Activated CD8-positive, alpha-beta memory T cell treated with anti-CD3 and anti-CD28 coated beads, Interleukin-2, amount 10 ng/mL, durations not matched to agents 7 days and 5 days (primary cell): ENCODE measurements at places on chromosomes 1 and 21.

- DNase-seq, result no peak
Measured at GRCh38 chr1:150164779-150165178, 15.1 kb downstream of the PLEKHO1 start.

GRCh38 chr1:14282707-14283106, 315.8 kb upstream of the KAZN start:
- no peak for DNase-seq

- no peak for DNase-seq
Measured at GRCh38 chr21:45975020-45975666, 6.4 kb upstream of the COL6A1 start.

DNA sequence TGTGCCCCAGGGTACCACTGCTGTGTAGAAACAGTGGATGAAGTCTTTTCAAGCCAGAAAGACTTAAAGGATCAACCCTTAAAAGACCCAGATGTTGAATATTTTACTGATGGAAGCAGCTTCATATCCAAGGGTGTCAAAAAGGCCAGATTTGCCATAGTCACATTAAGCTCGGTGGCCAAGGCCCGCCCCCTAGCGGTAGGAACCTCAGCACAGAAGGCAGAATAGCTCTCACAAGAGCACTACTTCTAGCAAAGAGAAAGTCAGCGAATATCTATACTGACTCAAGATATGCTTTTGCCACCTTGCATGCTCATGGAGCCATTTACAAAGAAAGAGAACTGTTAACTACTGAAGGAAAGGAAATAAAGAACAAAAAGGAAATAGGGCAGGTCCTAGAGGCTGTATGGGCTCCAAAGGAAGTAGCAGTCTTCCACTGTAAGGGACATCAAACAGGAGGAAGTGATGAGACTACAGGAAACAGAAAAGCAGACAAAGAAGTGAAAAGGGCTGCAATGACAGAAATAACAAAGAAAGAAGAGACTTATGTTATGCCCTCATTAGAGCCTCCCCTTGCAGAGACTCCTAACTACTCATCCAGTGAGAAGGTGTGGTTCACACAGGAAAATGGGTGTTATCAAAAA, 90.5 kb downstream of the LIPI start:
- DNase-seq, result peak; percentile 65

DNA sequence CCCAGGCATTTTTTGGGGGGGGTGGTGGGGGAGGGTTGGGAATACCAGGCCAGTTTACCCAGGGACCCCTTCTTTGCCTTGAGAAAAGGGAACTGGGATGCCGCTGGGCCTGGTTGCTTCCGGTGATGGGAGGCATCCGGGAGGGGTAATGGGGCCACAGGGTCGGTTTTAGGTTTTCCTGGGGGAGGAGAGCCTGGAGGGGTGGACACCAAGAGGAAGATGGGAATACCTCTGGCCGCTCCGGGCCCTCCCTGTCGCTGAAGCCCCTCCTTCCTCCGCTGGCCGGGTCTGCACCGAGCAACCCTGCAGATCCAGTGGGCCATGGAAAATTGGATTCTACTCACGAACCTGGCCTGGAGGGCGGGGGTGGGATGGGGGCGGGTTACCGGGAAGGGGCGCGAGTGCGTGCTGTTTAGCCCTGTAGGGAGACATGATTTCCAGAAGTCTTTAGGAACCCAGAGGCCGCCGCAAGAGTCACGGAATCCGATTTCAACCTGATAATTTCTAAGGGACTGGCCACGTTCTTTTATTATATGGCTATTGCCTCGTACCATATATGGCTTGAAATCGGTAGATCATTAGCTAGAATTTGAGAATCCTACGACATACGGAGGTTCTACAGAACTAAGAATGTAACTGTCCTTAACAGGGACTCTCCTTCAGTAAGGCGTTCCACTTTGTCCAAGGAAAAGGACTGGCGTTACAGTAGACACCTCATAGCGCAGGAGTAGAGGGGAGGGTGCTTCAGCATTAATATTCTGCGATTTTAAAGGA, 749 bp downstream of the AKIRIN1 start:
- DNase-seq, result peak; percentile 50

GRCh38 chr1:226001963-226002666, 3.0 kb upstream of the SDE2 start:
- DNase-seq, result peak; percentile 61

DNA sequence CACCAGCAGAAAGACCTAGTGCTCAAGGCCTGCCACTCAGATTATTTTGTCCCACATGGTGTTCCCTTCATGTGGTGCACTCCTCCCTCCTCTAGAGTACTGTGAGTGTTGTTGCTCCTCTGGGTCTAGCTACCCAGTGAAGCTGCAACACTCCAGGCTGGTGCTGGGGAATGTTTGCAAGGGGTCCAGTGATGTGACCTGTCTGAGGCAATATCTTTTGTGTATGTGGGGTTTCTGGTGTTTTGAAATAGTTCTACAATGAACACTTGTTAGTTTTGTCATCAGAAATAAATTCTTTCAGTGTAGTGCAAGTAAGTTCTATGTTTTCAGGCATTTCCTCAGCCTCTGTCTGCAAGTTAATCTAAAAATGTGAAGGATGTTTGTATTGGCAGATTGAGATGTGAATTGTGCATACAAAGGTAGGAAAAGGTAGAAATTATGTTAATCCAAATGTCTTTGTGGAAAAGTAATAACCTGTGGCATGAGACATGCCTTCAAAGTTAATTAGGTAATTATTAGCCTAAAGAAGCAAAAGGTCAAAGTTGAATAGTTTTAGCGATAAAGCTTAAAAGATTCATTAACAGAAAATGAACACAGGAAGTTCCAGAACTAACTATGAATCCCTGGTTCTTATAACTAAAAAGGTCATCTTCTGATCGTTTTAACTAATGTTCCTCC, 616.8 kb downstream of the LTN1 start:
- no peak for DNase-seq

DNA sequence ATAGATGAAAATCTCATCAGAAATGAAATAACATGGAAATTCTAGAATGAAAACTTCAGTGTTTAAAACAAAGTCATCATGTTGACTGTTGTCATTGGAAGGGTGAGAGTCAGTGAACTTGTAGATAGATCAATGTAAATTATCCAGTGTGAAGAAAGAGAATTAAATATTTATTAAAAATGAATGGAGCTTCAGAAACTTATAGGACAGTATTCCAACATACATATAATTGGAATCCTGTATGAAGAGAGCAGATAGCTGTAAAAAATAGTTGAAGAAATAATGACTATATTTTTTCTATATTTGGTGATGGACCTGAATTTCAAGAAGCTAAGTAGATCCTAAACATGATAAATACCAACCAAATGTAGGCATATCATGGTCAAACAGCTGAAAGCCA, 60.0 kb downstream of the MAN1A2 start:
- DNase-seq, result no peak

DNA sequence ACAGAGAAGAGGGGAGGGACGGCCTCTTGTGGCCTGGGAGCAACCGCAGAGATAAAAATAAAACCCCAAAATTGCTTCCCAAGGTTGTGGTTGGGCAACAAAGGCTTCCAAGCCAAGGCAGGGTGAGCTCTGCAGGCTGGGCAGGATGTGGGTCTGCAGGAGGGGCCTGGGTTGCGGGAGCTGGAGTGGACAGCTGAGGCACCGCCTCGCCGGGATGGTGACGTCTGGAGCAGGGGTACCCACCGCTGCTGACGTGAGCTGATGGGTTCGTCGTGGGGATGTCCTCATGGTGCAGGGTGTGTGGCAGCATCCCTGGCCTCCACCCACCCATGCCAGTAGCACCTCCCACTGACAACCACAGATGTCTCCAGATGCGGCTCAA, 3.7 kb downstream of the AURKAIP1 start:
- DNase-seq, result peak; percentile 87

GRCh38 chr1:244010191-244010590, 40.9 kb upstream of the ZBTB18 start:
- DNase-seq, result no peak

DNA sequence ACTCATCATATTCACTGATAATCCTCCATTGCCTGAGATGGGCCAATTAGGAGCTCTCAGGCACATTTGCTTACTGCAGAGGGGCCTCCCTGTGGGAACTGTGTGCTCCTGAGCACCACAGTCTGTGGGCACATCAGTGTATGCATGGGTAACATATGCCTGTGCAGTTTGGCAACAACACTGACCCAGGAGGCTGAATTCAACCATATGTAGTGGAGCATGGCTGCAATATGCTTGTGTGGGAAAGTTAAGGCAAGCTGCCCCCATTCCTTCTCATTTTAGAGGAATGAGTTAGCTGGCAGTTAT, 11.8 kb upstream of the FMOD start:
- DNase-seq, result no peak

DNA sequence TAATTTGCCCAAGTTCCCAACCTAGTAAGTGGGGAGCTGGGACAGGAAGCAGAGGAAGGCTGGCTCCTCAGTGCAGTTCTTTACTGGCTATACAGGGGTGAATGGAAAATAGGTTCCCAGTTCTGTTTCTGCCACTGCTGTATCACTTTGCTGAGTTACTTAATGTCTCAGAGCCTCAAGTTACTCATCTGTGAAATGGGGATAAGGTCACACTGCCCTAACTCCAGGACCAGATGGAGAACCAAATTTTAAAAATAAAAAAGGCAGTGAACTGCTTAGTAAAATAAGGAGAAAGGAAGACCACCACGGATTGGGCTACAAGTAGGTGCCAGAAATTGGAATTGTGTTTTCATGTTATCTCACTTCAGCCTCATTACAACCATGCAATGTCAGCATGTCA, 147.8 kb downstream of the OMA1 start:
- no peak for DNase-seq

GRCh38 chr1:31348449-31348848, 24.4 kb downstream of the FABP3 start:
- no peak for DNase-seq

GRCh38 chr21:43808367-43808766, 19.0 kb downstream of the RRP1 start:
- no peak for DNase-seq

GRCh38 chr1:170513138-170513537, 18.8 kb upstream of the GORAB start:
- DNase-seq, result no peak

DNA sequence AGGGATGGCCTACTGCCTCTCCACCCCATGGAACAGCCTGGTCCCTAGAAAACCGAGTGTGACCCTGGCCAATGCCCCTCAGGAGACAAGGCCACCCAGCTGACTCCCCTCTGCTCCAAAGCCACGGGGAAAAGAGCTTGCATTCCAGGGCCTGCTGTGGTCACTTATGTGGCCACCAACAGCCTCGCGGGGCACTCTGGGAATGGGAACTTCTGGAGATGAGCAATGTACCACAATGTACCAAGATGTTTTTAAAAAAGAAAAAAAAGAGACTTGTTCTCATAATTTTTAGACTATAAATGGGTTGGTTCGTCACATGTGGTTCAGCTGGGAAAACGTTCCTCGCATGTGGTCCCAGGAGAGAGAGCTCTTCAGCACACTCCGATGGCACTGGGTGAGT, 62.8 kb downstream of the SLC66A1 start:
- DNase-seq, result no peak

GRCh38 chr21:43781846-43782245, 5.7 kb upstream of the CSTB start:
- no peak for DNase-seq

- no peak for DNase-seq
Measured at GRCh38 chr1:217586586-217586985, 44.3 kb downstream of the GPATCH2 start.

- peak; percentile 63 for DNase-seq
Measured at GRCh38 chr1:24540906-24541710, 14.8 kb upstream of the NCMAP start.

DNA sequence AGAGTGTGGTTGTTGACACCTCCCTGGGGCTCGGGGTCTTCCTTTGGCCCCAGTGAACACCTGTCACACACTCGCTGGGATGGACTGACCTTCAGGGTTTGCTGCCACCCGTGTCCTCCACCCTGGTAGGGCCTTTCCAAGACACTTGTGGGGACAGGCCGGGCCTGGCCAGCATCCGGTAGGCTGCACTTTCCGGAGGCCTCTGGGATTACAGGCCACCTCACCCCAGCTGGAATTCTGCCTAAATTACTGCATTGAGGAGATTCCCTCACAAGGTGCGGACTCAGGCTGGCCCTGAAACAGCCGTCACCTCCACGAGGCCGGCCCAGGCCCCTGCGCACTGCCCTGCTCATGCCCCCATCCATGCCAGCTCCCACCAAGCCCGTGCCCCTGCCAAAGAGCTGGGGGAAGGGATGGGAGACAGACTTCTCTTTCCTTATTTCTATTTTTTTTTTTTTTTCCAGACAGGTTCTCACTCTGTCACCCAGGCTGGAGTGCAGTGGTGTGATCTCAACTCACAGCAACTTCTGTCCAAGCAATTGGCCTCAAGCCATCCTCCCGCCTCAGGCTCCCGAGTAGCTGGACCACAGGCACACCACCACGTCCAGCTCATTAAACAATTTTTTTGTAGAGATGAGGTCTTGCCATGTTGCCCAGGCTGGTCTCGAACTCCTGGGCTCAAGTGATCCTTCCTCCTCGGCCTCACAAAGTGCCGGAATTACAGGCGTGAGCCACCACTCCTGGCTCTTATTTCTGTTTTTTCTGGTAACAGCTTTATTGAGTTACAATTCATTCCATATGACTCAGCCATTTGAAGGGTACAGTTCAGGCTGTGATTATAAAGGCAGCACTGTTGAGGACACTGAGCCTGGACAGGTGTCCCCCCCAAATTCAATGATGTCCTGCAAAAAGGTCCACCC, 11.3 kb downstream of the CSTB start:
- DNase-seq, result no peak

- DNase-seq, result no peak
Measured at GRCh38 chr1:218394416-218394815, 49.3 kb downstream of the TGFB2 start.

DNA sequence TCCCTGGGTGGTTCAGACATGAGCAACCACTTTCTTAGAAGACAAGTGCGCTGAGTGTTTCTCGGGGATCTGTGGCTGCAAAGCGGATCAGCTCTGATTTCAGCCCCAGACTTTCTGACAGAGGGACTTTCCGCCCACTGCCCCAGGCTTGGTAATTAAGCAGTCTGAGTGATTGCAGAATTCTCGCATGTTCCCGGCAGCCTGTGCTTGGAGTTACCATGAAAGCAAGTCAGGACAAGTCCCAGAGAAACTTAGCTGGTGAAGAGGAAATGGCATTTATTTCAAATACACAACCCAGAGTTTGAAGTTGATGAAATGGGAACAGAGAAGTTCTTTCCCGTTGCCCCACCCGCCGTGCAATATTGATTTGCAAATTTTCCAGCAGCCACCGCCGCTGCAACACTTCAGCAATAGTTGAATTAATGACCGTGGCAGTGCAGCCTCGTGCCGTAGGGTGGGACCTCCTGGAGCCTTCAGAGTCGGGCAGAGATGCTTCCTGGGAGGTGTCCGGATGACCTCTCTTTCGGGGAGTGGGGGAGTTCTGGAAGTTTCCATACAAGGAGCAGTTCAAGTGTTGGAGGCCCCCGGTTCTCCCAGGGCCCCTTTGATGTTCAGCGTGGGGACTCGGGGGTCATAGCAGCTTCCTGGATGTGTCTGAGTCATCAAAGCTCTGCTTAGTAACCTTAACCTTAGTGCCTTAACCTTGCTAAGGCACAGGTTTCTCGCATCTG, 134.7 kb downstream of the KAZN start:
- no peak for DNase-seq

GRCh38 chr1:116020668-116021272, 44.5 kb downstream of the SLC22A15 start:
- DNase-seq, result peak; percentile 65

GRCh38 chr1:91712981-91713841, 172.7 kb downstream of the TGFBR3 start:
- peak; percentile 67 for DNase-seq

- no peak for DNase-seq
Measured at GRCh38 chr1:59331686-59332620, 35.1 kb downstream of the FGGY start.
